8988T (cell line): ENCODE measurements at places on chromosomes 3 and 15.

DNA sequence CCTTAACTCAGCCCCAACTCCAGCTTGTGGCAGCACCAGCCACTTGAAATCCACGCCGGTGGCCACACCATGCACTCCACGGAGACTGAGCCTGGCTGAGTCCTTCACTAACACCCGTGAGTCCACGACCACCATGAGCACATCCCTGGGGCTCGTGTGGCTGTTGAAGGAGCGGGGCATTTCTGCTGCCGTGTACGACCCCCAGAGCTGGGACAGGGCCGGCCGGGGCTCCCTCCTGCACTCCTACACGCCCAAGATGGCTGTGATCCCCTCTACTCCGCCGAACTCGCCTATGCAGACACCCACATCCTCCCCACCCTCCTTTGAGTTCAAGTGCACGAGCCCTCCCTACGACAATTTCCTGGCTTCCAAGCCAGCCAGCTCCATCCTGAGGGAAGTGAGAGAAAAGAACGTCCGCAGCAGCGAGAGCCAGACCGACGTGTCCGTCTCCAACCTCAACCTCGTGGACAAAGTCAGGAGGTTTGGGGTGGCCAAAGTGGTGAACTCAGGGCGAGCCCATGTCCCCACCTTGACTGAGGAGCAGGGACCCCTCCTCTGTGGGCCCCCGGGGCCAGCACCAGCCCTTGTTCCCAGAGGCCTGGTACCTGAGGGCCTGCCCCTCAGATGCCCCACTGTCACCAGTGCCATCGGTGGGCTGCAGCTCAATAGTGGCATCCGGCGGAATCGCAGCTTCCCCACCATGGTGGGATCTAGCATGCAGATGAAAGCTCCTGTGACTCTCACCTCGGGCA, 42.9 kb downstream of the CCK start:
- no peak for DNase-seq

GRCh38 chr3:45644791-45645201, 44.4 kb upstream of the SACM1L start:
- peak; percentile 65 for DNase-seq

DNA sequence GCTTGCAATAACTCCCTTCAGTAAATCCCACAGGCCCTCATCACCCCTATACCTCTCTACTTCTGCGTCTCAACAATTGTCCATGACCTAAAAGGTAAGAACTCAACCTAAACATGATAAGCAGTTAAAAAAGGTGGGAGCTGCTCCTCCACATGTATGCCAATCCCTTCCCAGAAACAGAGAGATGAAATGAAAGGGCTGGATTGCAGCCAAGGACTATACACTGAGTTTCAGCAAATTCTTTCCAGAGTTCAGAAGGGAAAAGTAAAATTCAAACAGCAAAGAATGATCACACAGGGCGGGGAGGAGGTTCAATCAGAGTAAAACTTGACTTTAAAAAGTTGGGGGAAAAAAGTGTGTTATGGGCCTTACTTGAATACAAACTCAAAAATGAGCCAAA, 27.5 kb downstream of the PLOD2 start:
- no peak for DNase-seq

DNA sequence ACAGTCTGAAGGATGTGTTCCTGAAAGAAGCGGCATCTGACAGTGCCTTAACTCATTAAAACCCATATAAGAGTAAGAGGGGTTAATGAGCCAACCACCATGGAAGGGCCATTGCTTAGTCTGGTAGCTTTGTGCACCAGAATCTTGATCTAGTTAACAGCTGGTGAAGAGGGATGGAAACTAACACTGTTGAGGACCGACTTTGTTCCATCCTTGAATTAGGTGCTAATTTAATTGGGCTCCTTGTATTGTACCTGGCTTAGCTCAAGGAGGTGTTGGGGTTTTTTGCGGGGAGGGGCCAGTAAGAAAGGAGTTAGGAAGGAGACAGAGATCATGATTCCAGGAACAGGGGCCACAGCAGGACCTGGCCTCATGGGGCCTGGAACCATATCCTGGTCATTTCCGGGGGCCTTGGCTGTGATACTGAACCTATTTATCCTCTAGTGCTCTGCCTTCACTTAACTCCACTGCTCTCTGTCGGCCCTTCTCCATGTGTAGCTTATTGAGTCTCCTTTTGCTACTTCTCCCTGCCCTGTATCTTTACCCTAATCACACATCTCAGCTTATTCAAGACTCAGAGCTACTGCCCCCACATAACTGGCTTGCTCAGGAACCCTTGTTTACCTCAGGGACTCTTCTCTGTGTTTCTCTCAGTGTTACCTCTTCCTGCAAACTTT, 93.0 kb downstream of the RPL22L1 start:
- DNase-seq, result no peak

DNA sequence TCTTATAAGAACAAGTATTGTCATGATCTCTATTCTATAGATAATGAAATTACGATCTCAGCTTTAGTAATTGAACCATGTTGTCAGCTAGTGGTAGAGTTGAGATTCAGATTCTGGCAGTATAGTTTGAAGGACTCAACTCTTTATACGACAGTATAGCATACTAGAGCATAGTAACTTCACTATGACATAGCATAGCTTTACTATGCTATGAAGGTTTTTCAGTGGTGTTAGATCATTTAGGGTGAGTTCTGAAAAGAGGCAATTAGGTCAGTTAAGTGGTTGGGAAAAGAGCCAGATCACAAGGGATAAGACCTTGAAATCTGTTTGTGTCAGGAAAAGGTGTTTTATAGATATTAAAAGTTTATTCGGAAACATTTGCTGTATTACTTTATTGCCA, 8.1 kb downstream of the STX19 start:
- DNase-seq, result no peak

GRCh38 chr3:89262309-89262929, 155.0 kb downstream of the EPHA3 start:
- no peak for DNase-seq

- DNase-seq, result no peak
These were observed 33.9 kb downstream of the MYO5C start for GRCh38 chr15:52261498-52262242.

GRCh38 chr3:112814266-112814665, 32.4 kb downstream of the CD200R1L start:
- no peak for DNase-seq

DNA sequence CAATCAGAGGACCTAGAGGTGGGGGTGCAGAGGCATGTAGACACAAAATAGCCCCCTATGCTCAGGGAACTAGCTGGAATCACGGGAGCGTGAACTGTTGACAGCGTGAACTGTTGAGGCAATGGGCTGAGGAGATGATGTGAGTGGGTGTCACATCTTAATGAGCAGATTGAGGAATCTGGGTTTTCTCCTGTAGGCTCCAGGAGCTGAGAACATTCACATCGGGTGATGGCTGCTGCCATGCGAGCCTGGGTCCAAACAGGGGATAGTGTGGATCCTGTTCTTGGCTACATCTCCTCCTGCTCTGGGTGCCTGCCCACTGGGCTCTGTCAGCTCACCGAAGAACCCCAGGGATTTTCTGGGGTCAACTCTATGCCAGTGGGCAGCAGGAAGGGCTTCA, 2.1 kb downstream of the LARP6 start:
- DNase-seq, result no peak

DNA sequence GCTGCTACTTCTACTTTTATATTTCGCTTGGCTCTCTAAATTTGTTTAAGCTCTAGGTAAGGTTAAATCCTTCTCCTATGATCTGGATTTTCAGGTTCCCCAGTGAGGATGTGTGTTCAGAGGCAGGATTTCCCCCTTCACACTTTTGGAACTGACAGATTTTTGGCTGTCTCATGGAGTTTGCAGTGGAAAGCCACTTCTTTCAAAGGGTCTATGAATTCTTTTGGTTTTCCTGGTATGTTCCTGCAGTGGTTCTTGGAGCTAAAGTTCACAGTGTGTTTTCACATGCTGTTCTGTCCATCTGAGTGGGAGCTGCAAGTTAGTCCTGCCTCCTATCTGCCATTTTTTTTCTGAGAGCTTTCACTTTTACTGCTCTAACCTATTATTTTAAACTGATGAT, 21.6 kb upstream of the TIGIT start:
- DNase-seq, result no peak

GRCh38 chr3:174640932-174641331, 218.2 kb upstream of the NAALADL2 start:
- DNase-seq, result no peak

DNA sequence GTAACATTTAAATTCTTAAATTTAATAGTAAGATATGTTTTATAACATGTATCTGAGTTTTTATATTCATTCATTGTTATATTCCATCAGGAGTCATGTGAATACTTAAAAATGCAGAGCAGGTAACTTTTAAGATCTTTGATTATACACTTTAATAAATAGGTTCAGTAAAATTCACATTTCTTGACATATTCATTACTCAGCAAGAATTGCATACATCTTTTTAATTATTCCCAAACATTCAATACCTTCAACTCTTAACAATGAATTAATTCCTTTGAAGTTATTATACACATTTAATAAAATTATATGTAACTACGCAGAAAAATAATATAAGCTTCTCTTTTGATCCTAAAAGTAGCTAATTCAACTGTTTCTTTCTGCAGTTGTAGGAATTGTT, 105.4 kb downstream of the CNTN4 start:
- no peak for DNase-seq

- DNase-seq, result no peak
These were observed 30.7 kb downstream of the ARIH2 start for GRCh38 chr3:48949376-48949717.

- no peak for DNase-seq
These were observed 711 bp downstream of the STARD9 start for GRCh38 chr15:42576040-42576594.

DNA sequence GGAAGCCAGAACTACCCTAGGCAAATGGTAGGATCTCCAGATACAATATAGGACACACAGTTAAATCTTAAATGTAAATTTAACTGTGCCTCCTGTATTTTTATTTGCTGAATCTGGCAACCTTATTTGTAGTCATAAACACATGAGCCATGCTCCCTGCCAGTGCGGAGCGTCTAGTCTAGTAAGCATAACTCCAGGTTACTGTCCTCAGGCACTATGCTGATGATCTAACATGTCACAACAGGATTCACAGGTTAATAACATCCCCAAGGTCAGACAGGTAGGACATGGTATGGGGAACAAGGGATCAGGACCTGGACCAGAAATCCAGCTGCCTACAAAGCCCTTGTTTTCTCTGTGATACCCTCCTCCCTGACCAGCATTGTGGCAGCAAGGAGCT, 305.1 kb downstream of the CACNA2D3 start:
- DNase-seq, result no peak

DNA sequence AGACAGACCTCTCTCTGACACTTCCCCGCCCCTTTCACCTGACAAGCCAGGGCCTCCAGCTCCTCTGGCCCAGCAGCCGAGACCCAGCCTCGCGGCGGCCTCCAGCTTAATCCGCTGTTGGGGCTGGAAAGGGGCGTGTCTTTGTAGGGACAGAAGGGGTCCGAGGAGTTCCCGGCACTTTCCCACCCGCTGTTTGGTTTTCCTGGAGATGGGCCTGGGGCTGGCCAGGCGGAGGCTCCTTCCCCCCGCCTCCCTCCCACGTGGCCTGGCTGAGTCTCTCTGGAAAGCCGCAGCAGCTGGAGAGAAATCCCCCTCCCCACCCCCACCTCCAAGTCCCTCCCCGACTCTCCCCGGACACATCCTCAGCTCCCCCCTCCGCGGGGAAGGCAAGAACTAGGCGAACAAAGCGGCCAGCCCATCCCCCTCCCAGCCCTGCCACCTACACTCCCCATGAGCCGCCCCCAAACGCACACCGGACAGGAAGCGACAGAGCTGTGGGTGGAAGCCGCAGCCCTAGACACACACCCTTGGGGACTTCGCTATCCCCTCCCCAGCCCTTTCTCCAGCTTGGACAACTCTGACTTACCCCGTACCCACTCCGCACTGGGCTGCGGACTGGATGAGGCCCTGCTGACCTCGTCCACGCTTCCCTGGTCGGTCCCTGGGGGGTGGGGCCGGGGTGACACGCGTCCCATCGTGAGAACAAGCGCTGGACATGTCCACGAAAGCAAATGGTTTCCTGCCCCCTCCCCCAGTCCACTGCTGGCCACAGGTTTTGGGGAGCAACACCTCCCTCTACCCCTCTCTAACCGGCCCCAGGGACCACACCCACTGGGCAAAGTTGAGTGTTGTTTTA, 1.2 kb downstream of the IGDCC4 start:
- no peak for DNase-seq

DNA sequence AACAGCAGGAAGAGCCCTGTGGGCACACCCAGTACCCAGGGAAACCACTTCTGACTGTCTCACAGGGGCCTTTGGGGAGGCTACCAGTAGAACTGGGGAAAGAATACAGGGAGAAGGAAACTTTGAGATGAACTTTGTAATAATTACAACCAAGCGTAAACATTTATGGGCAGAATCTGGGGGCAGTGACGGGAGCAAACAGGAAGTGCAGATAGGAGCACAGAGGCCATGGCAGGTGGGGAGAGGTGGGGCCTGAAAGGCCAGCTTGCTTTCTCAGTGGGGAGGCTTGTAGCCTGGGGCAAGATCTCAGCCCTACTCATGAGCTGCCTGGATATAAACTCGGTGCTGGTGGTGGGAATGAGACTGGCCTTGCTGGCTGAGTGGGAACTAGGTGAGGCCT, 209.8 kb downstream of the PLCH1 start:
- no peak for DNase-seq

- DNase-seq, result no peak
These were observed 41.1 kb upstream of the AP3B2 start for GRCh38 chr15:82750831-82751180.

DNA sequence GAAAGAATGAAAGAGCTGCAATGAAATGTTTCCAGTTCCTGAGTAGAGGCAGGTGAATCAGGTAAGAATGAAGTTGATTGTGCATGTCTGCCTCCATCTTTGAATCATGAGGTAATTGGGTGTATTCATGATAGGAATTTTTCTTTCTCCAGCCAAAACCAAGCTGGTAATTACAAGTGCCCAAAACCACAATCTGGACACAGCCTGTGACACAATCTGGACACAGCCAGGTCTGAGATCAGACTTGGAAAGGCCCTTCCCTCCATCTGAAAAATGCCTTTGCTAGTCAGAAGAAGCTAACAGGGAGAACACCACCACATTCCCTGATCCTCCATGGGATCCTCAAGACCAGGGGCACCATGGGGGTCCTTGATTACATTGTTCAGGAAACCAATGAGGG, 338.5 kb upstream of the THBS1 start:
- DNase-seq, result no peak

GRCh38 chr3:38616111-38616510, 33.4 kb downstream of the SCN5A start:
- no peak for DNase-seq

GRCh38 chr3:150407808-150408220, 284 bp upstream of the TSC22D2 start:
- no peak for DNase-seq

DNA sequence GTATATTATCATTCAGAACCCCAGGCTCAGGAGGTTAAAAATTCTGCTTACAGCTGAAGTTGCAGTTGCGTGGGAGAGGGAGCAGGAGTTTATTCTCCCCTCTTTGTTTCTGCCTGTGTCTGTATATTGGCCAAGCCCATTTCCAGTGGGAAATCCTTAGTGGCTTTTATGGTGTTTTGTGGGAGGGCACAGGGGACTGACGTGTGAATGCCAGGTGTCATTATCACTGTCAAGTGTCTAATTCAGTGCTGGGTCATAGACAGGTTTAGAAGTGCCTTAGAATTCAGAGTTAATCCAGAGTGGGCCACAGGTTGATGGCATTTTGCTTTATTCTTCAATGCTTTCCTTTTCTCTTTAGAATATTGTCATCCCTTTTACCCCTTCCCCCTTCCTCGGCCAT, 33.4 kb downstream of the SLCO3A1 start:
- no peak for DNase-seq

GRCh38 chr3:105752791-105753415, 115.9 kb downstream of the CBLB start:
- DNase-seq, result no peak
